ENCODE measurements at places on chromosomes 12 and 14.

- DNase-seq, result no peak
These were observed 177.8 kb upstream of the DIO2 start for GRCh38 chr14:80388980-80389711.

DNA sequence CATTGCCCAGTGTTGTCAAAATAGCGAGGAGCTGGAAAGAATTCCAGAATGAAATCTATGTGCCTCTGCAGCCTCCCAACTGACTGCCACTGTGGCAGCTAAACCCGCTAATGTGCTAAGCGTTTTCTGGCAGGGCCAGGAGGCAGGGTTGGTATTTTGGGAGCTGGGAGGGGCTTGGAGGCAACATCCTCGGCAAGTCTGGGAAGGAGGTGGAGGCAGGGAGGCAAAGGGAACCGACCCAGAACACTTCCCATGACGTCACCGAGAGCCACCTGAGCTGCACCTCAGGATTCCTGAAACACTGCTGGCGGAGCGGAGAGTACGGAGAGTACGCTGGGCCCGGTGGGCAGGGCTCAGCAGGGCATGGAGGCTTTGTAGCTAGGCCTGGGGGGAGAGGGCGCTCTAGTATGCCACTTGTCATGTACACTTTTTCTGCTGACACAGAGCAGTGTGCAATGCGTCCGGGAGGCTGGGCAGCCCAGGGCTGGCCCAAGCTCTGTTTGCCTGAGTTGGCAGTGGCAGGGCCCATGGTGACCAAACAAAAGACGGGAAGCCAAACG lies 81.5 kb downstream of the DPF3 start:
- no peak for DNase-seq

DNA sequence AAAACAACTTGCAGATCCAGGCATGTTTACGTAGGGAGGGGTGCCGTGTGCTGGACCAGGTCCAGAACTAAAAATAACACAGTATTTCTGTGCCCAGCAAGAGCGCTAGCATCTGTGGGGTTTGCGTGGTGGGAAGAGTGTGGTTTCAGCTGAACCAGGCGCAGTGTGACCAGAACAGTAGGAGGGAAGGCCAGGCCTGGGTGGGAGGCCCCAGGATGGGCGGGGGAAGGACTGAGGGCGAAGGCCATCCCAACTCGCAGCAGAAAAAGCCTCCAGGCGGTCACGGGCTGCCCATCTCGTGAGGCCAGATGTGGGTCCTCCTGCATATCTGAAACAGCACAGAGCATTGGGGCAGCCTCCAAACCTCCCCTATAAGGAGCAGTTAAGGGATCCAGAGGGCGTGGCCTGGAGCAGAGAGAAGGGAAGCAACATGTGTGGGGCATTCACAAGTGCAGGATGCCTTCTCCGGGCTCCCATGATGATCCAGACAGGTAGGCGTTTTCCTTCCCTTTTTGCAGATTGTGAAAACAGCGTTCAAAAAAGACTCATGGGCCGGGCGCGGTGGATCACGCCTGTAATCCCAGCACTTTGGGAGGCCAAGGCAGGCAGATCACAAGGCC lies 17.8 kb upstream of the CD9 start:
- no peak for DNase-seq

DNA sequence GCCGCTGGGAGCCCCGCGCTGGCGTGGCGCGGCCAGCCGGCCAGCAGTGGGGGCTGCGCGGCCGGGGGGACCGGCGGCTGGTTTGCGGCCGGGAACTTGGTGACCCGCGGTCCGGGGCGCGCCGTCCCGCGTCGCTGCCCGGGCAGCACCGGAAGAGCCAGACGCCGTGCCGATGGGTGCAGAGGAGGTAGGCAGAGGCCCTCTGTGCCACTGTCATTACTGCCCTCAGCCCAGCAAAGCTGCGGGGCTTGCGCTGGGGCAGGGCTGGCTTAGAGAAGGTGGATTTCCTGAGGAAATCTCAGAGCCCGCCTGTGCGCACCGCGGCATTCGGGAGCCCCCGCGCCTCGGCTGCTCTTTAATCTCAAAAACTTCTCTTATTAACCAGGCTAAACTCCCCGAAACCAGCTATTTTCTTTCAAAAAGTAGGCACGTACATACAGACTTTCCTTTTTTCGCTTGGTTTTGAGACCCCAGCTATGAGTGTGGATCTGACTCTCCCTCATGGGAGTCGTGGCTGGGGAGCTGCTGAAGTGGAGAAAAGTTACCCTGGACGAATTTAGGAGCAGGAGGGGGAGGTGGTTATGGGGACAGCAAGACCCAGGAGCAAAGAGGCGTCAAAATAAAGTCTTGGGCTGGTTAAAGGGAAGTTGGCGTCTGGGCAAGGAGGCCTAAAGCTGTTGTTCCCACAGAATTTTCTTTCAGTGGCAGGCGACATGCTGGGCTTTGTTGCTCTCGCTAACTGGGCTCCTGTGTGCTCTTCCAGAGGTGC lies 802 bp downstream of the SUSD6 start:
- DNase-seq, result peak; percentile 38

GRCh38 chr14:93039649-93040315 lies 75.9 kb downstream of the ITPK1 start:
- no peak for DNase-seq

DNA sequence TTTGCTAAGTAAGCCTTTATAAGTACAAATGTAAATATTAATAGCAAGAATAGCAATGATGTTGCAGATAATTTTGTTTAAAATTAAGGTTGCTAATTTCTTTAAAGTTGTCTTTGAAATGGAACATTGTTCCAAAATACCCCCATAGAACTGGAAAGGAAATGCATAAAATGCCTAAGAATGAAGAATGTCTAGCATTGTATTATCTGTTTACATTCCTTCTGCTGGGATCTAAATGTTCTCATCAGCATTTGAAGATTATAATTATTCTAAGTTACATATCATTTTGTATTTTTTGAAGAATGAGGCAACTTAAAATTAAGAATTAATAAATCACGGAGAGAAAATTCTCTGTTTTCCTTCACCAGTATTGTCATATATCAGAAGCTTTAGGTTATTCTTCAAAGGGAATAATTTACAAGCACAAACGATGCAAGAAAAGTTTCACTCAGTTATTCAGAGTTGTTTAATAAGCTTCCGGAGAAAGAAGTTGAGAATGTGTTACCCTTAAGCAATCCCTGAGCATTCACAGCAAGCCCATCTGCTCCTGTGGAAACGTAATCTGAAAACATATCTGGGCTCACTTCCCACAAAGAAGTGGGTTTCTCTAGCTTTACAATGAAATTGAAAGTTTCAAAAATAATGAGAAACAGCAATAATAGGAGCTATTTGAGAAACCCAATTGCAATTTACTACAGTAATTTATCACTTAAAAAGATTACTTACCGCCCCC lies 21.3 kb downstream of the SLC6A15 start:
- no peak for DNase-seq

- DNase-seq, result no peak
These were observed 222.3 kb upstream of the NOS1 start for GRCh38 chr12:117583677-117584225.

DNA sequence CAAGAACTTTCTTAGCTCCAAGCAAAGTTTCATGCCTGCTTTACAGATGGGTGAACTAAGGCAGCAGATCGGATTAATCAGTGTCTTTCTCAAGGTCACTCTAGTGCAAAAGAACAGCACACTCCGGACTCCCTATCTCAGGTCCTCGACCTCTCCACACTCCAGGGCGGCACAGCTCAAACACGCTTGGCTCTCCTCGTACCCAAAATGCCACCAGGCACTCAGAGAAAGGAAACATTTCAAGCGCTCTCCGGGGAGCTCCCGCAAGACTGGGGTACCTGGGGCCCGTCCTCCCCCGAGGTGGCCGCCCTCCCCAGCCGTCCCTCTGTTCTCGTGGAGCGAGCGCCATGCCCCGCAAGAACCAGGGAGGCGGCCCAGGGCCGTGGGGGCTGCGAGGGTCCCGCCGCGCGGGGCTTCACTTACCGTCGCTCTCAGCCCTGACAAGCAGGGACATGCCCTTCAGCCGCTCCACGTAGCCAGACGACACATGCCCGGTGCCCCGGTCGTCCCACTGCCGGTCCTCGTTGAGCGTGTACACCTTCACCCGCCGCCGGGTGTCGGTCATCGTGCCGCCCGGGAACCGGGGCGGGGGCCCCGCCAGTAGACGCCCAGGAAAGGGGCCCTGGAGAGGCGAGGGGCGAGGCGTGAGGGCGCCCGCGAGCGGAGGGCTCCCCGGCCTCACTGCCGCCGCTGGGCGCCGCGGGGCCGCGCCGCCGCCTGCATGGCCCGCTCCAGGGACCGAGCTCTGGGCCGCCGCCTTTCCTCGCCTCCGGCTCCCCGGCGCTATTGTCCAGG lies 830 bp downstream of the PPP4R3A start:
- peak; percentile 59 for DNase-seq

GRCh38 chr14:71527838-71528237 lies 404.4 kb upstream of the RGS6 start:
- DNase-seq, result no peak

DNA sequence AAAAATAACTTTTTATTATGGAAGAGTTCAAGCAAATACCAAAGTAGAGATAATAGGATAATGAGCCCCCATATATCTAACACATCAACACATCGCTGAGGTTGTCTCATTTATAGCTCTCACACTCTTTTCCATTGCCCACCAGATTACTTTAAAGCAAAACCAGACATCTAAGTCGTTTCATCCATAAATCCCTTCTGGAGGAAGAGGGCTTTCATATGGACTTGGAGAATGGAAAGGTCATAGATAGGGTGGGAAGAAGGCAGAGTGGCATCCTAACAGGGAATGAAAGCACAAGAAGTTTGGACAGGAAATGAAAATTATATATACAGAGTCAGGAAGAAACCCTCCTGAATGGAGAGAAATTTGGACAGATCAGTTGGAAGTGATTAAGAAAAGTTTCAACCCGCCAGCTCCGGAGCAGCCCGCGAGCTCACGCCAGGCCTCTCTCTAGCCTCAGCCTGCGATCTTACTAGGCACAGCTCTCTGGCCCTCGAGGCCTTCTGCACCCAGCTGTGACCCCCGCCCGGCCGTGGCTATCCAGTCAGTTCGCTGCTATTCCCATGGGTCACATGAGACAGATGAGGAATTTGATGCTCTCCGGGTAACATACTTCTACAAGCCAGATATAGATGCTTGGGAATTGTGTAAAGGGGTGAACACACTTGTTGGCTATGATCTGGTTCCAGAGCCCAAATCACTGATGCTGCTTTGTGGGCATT lies 48.4 kb upstream of the NID2 start:
- no peak for DNase-seq

- no peak for DNase-seq
These were observed 41.6 kb downstream of the SFSWAP start for GRCh38 chr12:131752451-131752850.

DNA sequence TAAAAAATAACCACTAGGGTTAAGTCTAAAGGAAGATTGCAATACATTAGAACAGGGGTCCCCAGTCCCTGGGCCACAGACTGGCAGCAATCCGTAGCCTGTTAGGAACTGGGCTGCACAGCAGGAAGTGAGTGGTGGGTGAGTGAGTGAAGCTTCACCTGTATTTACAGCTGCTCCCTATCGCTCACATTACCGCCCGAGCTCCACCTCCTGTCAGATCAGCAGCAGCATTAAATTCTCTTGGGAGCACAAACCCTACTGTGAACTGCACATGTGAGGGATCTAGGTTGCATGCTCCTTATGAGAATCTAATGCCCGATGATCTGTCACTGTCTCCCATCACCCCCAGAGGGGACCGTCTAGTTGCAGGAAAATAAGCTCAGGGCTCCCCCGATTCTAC lies 15.5 kb downstream of the ADGRD1 start:
- no peak for DNase-seq

Data from hematopoietic multipotent progenitor cell treated with erythropoietin and hydrocortisone succinate and interleukin-3 and kit ligand, for 17 days (in vitro differentiated cells).